Effector memory CD8-positive, alpha-beta T cell (primary cell): ENCODE measurements at places on chromosomes 16 and 17.

DNA sequence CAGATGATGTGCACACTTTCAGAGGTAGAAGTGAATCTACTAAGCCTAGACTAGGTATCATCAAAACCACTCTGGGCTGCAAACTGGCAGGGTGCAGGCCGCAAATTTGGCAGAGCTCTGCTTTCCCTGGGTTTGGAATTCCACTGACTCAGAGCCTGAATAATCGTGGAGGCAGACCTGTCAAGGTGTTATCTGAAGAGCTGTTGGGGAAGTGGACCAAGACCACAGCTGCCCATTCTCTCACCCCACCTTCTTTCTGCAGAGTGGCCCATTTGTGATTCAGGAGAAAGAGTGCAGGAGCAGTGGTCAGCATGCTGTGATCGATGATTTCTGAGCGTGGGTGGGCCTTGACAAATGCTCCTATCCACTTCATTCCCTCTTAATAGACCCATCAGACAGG lies 45.8 kb upstream of the CBLN1 start:
- DNase-seq = no peak

- DNase-seq = no peak
These were observed 18.8 kb downstream of the STX4 start for GRCh38 chr16:31052114-31052513.

- no peak for DNase-seq
These were observed 115.0 kb upstream of the ADAMTS18 start for GRCh38 chr16:77549876-77550275.

DNA sequence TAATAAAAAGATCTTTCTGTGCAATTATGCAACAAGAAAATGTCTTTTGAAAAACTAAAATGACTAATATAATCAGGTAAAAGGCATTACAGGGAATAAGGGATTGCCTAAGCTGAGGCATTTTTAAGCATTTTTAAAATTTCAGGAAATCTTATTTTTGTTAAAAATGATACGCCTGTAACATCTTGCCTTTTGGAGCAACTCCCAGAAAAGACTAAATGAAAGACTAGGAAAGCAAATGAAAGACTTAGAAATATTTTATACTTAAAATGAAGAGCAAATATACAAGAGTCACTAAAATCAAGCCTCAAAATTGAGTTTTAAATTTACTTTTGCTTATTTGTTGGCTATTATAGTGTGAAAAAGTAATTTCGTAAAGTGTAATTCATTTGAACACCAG lies 55.8 kb downstream of the DUSP14 start:
- no peak for DNase-seq

- no peak for DNase-seq
These were observed 325.7 kb upstream of the TBX2 start for GRCh38 chr17:61073799-61074513.

- DNase-seq = no peak
These were observed 2.1 kb downstream of the ZNF646 start for GRCh38 chr16:31076319-31076718.

DNA sequence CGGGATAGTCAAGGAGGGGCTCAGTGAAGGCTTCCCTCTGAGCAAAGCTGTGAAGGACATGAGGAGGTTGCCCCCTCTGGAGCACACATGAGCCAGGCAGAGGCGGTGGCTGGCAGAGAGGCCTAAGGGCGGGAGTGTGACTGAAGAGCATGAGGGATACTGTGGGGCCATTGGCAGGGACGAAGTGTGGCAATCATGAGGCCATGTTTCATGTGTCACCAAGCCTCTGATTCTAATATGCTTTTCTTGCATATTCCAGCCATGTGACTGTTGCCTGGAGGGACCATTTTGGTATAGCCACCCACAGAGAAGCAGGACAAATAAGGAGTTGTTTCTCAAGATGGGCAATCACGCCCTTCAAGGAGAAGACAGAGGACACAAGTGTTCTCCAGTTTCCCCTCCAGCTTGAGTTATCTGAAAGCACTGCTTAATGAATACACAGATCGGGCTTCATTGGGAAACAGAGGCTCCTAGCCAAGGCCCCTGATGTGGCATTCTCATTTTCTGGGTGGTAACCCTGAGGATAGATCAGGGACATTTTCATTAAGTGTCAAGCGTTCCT lies 68.0 kb downstream of the AKAP1 start:
- DNase-seq = no peak

DNA sequence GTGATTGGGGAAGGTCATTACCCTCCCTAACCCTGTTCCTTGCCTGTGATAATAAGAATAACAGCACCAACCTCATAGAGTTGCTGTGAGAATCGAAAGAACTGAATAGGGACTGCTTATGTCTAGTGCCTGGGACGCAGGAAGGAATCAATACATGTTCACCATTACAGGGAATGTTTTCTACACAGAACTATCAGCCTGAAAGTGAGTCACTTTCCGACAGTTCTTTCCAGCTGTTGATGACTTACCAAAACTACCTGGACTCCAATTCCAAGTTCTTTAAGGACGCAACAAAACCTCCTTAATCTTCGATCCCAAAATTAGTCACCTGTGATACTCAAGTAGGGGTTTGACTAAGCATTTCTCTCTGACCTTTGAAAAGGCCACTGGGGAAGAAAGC lies 29.4 kb downstream of the ZNF423 start:
- DNase-seq = no peak

DNA sequence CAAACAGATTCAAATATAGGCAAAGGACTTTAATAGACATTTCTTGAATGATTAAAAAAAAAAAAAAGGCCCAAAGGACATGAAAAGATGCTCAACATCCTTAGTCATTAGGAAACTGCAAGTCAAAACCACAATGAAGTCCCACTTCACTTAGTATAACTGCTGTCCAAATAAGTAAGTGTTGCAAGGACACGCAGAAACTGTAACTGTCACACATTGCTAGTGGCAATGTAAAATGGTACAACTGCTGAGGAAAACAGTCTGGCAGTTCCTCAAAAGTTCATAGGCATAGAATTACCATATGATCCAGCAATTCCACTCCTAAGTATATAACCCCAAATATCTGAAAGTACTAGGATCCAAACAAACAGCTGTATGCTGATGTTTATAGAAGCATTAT lies 112.7 kb downstream of the BRIP1 start:
- DNase-seq = no peak

DNA sequence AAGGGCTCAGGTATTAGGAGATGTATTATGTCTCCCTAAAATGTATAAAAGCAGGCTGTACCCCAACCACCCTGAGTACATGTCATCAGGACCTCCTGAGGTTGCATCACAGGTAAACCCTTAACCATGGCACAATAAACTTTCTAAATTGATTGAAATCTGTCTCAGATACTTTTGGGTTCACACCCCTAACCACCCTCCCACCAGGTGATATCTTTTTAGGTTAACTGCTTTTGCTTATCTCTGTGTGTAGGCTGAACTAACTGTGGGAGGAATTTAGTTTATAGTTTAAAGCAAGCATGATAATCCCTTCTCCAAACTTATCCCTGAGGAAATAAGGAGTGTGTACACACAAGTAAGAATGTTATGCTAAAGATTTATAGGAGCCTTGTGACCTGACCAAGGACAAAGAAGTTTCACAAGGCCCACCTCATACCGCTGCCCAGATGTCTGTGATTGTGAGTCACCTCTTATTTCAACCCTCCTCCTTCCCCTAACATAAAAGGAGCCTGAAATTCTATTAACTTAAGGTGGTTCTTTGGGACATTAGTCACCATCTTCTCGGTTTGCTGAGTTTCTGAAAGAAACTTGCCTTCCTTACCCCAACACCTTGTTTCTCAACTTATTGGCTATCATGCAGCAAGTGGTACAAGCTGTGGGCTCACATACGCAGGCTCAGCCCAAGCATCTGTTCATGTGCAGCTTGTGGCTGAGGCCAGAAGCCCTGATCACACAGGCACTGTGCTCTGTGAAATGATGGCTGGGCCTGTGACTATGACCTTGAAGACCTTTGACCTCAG lies 11.3 kb downstream of the PRSS22 start:
- no peak for DNase-seq

DNA sequence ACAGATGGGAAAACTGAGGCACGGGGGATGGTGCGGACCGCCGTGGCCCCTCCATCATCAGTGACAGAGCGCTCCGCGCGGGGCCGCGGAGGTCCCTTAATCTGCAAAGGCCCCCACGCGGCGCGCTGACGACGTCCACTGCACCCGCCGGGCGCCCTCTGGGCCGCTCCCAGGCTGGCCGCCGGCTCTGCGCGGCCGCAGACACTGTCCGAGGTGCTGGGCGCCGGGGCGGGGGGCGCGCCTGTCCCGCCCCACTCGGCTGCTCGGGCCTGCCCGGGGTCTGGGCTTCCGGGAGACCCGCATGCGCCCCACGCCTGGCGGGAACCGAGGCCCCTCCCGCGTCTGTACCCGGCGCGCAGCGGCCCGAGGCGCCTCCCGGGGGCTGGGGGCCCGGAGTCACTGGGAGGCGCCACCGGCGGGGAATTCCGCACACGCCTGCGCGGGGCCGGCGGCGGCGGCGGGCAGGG lies 550 bp upstream of the RNF213 start:
- peak; percentile 62 for DNase-seq

GRCh38 chr16:81293909-81294802 lies 20.6 kb upstream of the GAN start:
- DNase-seq = no peak

GRCh38 chr16:143047-143446 lies 4.6 kb upstream of the NPRL3 start:
- no peak for DNase-seq

GRCh38 chr16:66278111-66278531 lies 88.4 kb upstream of the CDH5 start:
- DNase-seq = no peak

DNA sequence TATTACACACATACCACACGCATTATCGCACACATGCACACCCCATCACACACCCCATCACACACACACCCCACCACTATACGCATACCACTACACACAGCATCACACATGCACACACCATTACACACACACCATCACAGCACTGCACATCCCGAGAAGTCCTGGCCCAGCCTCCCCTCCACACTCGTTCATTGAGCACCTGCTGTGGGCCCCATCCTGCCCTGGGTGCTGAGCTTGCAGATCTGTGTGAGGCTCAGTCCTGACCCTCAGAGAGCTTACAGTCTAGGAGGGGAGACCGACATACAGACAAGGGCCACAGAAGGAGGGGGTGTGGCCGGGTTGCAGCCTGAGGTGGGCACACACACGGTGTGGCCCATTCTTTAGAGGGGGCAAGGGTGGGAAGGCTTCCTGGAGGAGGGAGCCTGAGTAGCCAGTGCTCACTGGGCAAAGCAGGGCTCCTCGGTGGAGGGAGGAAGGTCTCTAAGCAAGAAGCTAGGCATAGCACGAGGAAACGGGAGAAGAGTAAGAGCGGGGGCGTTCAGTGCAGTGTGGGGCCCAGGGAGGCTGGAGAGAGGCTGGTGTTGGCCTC lies 206.6 kb downstream of the NTN1 start:
- DNase-seq = no peak

- DNase-seq = no peak
These were observed 35.2 kb downstream of the LRRC75A start for GRCh38 chr17:16456742-16457316.

DNA sequence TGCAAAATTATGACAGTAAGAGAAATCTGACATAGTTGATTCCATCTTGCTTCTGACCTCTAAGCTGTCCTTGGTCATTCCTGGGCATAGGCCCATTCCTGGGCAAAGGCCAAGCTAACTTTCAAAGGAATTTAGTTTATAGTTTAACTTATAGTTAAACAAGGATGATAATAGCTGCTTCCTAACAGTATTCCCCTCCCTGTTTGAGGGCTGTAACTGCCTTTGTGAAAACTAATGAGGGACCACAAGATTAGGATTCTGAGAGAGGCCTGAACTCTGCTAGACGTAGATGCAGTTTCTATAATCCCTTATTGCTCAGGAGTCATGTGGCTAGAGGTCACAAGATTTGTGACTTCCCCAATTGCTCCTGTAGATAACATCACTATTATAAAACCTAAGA lies 80.2 kb upstream of the ASIC2 start:
- no peak for DNase-seq

- DNase-seq = no peak
These were observed 1.2 kb upstream of the EFNB3 start for GRCh38 chr17:7703584-7704479.

- DNase-seq = no peak
These were observed 56.8 kb downstream of the MED13 start for GRCh38 chr17:62008294-62008693.

DNA sequence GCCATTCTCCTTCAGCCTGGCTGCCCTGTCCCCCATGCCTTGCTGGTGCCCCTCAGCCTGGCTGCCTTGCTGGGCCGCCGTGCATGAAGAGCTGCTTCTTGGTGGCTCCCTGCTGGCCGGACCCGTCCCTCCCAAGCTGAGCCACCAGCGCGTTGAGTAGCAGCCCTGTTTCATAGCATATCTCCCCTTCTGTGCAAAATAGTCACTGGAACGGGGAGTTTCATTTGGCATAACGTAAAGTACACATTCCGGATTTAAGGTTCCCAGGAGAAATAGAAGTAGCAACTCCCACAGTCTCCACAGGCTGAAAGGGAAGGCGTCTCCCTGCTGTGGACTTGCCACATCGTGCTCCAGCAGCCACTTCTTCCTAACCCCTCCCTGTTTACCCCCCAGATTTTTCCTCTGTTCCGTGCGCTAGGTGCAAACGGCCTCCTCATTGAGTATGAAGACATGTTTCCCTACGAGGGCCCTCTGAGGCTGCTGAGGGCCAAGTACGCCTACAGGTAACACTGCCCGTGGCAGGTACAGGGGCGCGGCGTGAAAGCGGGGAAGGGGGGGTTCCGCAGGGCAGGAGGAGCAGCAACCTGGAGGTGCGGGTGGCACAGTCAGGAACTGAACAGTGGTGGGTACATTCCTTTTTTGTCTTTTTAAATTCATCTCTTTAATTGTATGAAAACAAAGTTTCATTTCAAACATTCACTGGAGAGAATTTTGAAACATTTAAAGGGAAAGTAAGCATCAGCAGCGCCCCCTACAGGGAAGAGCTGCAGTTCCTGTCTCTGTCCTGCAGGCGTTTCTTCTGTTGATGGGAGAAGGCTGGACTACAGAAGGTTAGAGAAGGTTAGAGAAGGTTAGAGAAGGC lies 5.8 kb upstream of the OGFOD3 start:
- peak; percentile 44 for DNase-seq

DNA sequence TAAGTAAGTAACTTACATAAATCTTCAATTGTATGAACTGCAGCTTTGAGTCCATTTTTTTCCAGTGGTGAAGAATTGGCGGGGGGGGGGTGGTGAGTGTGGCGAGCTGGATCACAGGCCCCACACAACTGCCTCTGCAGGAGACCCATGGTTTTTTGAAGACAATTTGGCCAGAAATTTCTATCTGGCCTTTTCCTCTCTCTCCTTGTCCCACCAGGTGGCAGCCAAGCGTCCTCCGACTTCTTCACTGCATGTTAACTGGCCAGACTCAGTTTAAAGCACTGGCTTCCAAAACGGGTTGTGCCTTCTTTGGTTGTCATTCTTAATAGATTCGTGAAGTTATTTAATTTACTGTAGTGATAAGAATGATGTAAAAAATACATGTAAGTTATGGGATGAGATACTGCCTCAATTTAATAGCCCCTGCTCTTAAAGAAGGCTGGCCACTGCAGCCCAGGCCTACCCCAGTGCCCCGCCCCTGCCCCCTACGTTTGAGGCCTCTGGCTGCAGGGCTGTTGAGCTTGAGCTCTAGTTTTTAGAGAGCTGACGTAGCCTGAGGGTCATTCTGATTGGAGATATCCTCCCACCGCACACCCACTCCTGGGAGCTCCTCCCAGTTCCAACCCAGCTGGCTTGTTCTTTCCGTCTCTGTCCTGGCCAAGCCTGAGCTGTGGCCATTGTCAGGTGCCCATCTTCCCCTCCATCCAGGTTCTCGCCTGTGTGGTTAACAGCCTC lies 36.4 kb downstream of the AKAP1 start:
- DNase-seq = no peak

GRCh38 chr17:4479982-4480751 lies 18.5 kb upstream of the SPNS2 start:
- DNase-seq = no peak
